ENCODE measurements at places on chromosomes 5 and 9.

- DNase-seq, result peak; percentile 33
Measured at GRCh38 chr9:69900406-69900805, 79.8 kb downstream of the CFAP95 start.

DNA sequence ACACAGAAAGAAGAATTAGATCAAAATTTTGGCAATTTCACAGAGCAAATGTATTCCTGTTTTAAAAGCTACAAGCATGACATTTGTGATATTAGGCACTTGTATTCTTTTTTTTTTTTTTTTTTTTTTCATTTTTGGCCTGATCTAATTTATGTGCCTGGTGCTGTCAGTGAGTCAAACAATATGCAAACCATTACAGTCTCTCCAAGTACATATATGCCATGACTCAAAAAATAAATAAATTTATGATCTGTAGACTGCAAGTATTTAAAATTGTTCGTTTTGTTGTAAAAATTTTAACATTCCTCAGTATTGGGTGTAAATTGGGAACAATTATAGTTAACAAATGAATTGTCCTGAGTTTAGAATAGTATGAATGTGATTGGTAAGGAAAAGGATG lies 51.4 kb downstream of the CDH9 start:
- peak; percentile 63 for DNase-seq

DNA sequence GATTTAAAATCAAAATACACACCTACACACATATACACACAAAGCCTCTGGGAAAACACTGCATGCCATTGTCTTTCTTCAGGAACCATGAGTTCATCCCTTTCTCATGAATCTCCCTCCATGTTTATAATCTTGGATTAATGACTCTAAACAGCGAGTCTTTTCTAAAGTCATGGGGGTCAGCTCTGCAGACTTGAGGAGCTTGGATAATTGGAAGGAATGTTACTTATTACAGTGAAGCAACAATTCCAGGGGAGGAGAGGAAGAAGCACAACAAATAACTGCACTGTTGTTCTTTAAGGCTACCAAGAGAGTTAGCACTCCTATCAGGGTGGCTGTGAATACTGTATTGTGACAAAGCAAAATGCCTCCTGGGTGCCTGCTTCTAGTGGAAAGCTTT lies 444.7 kb downstream of the ANXA1 start:
- no peak for DNase-seq

GRCh38 chr5:145408048-145408341 lies 427.1 kb downstream of the PRELID2 start:
- DNase-seq, result no peak

DNA sequence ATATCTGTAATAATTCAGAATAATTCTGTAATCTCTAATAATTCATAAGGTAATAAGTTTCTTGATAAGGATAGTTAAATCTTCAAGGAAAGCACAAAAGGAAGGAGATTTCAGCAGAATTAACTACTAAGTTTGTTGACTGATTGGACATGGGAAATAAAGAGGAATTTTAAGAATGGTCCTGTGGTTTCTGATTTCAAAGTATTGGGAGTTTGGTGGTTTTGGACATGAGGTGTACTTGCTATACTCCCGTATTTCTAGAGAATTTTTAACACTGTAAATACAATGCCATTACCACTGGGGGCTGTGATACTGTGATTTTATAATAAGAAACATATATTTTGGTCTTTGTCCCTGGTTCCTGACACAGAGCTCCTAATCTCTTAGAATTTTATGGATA lies 123.9 kb downstream of the UNC13B start:
- DNase-seq, result no peak

DNA sequence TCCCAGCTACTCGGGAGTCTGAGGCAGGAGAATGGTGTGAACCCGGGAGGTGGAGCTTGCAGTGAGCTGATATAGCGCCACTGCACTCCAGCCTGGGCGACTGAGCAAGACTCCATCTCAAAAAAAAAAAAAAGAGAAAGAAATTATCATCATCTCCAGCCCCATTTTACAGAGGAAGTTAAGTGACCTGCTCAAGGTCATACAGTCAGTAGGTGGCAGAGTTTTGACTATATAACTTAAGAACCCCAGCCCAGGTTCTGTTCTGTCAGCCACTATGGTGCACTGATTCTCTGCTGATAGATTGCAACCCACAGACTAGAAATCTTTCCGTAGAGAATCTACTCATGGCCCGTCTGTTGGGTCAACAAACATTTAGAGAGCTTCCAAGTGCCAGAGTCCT lies 25.7 kb upstream of the DENND1A start:
- DNase-seq, result no peak

GRCh38 chr5:133449181-133449580 lies 163.2 kb downstream of the FSTL4 start:
- DNase-seq, result no peak

GRCh38 chr5:152331718-152332117 lies 73.4 kb downstream of the NMUR2 start:
- DNase-seq, result no peak

DNA sequence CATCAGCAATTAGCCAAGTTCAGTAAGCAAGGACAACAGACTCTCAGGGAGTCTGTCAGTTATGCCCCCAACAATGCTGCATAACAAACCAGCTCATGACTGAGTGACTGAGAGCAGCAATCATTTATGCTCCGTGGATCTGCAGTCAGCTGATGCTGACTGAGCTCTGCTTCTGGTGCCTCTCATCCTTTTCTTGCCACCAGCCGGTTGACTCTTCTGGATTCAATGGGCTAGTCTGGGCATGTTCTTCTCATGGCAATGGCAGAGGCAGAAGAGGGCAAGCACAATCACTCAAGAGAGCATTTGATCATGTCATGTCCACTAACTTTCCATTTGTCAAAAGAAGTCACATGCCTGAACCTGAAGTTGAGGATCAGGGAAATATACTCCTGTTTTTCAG lies 157.0 kb upstream of the NTRK2 start:
- no peak for DNase-seq

- DNase-seq, result no peak
Measured at GRCh38 chr5:84092738-84093137, 291.9 kb downstream of the EDIL3 start.

- DNase-seq, result no peak
Measured at GRCh38 chr5:129137637-129138036, 43.1 kb downstream of the ISOC1 start.

DNA sequence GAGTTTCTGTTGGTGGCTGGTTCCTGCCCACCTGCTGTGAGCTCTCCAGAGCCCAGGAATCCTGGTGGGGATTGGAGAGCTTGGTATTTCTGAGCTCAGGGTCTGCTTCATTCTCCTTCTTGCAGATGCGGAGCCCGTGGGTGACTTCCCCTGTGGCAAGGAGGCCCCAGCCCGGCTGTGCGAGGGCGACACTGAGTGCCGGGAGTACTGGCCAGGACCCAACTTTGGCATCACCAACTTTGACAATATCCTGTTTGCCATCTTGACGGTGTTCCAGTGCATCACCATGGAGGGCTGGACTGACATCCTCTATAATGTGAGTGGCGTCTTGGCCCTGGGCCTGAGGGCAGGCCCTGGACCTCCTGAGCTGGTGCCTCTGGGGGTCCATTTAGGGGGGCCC lies 39.5 kb downstream of the CACNA1B start:
- DNase-seq, result no peak

DNA sequence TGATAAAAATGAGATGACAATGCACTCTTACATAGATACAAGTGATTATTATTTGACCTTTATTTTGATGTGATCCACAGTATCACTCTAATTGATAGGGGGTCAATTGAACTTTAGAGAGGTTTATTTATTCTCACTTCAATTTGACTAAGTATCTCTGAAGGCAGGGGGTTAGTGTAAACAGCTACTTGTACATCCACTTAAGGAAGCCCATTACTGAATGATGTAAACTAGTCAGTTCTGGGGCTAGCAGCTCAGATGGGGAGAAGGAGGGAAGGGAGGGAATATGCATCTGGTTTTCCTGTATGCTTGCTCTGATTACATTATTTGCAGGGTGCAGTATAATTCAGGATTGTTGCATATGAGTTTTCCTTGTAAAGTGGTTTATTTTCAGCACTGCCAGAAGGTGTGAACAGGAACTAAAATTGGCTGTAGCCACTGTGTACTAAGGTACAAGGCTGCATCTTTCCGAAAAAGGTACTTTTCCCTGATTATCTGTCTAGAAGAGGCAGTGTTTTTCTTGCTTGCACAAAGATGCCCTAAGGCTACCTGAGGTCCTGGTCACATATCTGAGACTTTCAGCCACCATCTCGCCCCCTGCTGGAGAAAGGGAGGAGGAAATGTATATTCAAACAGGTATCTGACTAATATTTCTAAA lies 51.2 kb downstream of the MRPS27 start:
- peak; percentile 33 for DNase-seq

- peak; percentile 66 for DNase-seq
Measured at GRCh38 chr9:37936965-37937364, 33.0 kb upstream of the SLC25A51 start.
